Natural killer cell (primary cell): ENCODE measurements at places on chromosomes 13 and 19. TPM values are rescaled to one million over a fixed set of nuclear protein-coding genes. Genes with fewer than 3 reads are reported as not detected.

GRCh38 chr19:7872306-7873204, 1.6 kb downstream of the PRR36 start:
- DNase-seq: no peak

DNA sequence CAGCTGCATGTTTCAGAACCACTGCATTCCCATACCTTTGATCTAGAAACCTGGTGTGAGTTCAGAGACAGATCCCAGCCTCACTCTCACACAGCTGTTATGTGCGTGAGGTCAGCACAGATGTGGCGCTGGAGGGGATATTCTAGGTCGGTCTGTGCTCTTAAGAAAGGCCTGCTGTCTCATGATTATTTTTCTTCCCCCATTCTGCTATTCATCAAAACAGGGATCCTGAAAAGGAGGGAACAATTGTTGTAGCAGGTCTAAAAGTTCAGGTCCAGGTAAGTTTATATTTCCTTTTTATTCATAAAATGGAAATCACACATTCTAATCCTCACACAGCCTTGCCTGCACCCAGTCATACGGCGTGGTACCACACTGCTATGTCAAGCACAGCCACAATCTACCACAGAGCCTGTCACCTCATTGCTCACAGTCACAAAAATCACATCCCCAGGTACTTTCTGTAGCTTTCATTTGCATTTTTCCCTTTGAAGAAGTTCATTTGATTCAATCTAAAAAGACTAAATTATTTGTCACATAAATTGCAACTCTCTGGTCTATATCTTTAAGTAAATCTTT, 867 bp downstream of the ZNF546 start:
- no peak for DNase-seq

GRCh38 chr13:42355092-42355485, 83.1 kb downstream of the AKAP11 start:
- DNase-seq: peak; percentile 81

- DNase-seq: no peak
Measured at GRCh38 chr13:30216111-30216510, 91.2 kb downstream of the KATNAL1 start.

CGB1 gene
- not detected for total RNA-seq

FPR2 gene
- total RNA-seq: 0.28 TPM

DNA sequence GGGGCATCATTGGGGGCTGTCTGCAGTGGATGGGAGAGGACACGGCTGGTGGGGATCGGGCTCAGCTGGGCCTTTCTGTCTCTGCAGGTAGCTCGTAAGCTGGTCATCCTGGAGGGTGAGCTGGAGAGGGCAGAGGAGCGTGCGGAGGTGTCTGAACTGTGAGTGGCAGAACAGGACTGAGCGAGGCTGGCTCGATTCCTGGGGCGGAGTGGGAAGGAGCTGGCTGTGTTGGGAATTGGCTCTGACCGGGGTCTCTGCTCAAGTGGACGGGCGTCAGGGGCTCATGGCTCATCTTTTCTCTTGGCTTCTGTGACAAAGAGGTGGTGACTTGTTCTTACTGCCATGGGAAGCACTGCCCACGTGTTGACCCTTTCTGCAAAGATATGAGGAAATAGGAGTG, 11.6 kb downstream of the TPM4 start:
- no peak for DNase-seq

DNA sequence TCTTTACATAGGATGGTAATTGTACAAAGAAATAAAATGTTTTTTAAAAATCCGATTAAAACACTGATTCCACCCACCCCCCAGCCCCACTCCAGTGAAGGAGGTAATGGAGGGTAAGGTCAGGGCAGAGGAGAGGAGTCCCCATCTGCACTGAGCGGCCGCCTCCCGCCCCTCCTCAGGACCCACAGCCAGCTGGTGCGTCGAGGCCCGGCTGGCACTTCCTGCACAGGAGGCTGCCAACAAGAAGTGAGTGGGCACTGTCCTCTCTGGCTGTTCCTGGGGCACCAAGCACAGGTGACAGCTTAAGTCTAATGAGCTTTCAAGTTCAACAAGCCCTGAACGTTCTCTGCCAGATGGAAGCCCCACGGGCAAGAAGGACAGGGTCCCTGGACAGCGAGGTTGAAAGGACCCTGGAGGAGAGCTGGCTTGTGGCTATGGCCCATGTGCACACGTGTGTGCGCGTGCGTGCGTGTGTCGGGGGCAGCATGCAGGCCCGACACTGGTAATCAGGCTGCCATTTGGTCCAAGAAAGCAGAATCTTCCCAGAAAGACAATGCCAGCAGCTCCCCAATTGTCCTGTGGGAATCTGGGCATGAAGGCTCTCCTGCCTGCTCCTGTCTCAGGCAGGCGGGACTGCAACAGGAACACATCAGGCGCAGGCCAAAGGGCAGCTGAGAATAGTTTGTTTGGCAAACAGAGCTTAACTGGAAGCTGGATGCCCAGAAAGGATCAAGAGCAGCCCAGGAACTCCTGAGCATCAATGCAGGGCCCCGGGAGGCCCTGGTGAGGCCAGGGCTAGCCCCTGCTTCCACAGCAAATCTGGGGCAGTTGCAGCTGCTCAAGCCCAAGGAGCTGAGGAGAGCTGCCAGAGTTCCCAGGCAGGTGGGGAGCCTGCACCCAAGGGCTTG, 15.1 kb upstream of the EPHX3 start:
- no peak for DNase-seq

METTL21C gene
- not detected for total RNA-seq

DNA sequence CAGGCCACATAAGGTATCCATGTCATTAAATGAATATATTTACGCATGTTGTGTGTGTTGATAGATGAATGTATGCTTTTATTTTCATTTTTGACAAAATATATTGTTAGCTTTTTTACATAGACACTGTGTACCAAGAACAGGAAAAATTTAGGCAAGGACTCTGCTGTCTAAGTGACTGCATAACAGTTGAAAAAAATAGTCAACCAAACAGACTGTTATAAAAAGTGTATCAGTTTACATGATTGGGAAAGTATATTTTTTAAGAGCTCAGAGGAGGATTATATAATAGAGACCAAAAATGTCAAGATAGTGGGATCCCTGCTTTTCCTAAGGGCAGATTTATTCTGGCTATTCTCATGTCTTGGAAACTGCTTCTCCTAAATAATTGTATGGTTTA, 858.0 kb downstream of the SLITRK1 start:
- DNase-seq: no peak

- no peak for DNase-seq
Measured at GRCh38 chr13:50518781-50519201, 324.7 kb downstream of the DLEU7 start.

ALG11 gene
- 35.8 TPM for total RNA-seq

PRTN3 gene
- not detected for total RNA-seq

C1QTNF9 gene
- not detected for total RNA-seq

DNA sequence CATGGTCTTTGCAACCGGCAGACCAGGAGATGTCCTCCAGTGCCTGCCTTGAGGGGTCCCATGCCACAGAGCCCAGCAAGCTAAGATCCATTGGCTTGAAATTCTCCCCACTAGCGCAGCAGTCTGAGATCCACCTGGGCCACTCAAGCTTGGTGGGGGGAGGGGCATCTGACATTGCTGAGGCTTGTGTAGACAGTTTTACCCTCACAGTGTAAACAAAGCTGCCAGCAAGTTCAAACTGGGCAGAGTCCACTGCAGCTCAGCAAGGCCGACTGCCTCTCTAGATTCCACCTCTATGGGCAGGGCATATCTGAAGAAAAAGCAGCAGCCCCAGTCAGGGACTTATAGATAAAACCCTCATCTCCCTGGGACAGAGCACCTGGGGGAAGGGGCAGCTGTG, 32.0 kb upstream of the ITM2B start:
- no peak for DNase-seq
